Inflammatory macrophage (primary cell): ENCODE measurements at places on chromosomes 2 and 18.

DNA sequence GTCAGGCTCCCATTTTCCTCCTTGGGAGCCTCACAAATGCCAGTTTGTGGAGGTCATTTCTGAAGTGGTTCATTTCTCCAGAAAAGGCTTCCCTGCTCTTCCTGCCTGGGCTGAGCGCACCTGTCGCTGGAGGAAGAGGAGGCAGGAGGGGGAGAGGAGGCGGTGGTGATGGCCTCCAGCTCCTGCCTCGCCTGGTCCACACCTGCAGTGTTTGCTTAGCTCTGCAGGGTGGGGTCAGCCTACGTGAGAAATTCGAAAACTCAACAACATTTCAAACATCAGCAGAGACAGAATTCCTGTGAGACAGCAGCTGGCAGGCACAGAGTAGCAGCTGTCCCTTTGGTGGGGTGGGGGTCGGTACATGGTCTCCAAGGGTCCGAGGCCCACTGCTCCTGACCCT is 7.9 kb downstream of the IMPA2 start:
- DNase-seq = no peak

DNA sequence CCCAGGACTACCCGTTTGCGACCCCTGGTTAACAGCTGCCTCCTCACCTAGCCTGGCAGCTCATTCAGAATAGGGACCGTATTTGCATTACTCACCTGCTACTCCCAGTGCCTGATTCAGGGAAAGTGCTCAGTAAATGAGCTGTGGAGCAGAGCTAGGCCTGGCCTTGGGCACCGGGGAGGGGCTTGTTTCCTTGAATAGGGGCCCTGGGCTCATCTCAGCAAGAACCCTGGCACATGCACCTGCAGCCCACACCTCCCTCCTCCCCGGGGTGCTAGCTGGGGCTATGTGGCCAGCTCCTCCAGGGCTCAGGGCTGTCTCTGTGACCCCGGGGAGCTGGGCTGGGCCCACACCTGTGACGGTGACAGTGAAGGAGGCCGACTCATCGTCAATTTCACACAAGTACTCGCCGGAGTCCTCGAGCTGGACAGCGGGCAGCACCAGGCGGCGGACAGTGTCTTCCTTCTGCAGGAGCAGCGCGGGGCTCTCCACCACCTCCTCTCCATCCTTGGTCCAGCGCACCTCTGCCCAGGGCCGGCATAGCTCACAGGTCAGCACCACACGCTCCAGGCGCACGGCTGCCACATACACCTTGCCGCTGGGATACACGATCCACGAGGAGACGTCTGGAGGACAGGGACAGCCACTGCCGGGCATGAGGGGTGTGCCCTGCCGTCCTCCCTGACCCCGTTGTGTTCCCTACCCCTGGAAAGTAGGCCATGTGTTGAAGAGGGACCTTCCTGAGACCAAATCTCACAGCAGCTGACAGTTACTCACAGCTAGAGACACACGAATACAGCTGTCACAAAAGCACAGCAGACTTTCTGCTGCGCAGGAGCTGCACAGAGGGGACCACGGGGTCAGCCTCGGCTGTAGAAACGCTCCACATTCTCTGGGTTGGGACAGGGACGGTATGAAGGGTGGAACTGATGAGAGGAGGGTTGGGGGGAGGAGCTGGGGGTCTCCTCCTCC is 9.0 kb downstream of the OBSL1 start:
- DNase-seq = no peak

GRCh38 chr2:38446906-38447561 is 70.0 kb upstream of the ATL2 start:
- no peak for DNase-seq

DNA sequence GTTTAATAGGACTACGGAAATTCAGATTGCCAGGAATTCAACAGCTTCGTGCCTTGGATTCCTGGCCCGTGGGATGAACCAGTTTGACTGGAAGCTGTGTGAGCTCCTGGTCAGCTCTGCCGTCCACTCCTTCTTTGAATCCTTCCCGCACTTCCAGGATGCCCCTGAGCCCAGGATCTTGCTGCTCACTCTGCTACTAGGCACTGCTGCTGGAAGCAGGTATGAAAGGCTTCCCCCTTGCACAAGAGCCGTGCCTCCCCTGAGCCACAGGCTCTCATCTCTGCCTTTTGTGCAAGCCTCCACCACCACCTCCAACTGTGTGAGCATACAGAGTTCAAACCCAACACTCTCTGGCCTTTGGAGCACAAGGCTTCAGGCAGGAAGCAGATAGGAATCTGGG is 34.9 kb downstream of the EN1 start:
- no peak for DNase-seq

GRCh38 chr2:11698009-11698922 is 28.3 kb upstream of the NTSR2 start:
- peak; percentile 81 for DNase-seq

DNA sequence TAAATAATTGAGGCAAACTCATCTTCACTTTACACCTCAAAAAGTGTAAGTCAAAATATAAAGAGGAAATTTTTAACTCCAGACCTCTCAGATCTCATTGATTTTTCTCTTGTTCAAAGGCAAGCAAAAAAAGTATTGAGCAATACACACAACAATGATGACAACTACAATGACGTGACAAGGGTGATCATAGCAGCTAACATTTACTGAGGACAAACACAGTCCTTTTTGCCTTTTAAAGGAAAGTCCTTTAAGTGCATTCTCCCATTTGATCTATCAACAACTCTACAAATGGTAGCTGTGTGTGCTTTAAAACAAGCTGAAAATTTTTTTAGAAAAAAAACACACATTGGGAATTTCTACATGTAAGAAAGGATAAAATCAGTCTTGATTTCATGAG is 123.5 kb upstream of the CTAGE1 start:
- DNase-seq = no peak

- DNase-seq = no peak
These were observed 97.4 kb downstream of the MCFD2 start for GRCh38 chr2:46818141-46818621.

DNA sequence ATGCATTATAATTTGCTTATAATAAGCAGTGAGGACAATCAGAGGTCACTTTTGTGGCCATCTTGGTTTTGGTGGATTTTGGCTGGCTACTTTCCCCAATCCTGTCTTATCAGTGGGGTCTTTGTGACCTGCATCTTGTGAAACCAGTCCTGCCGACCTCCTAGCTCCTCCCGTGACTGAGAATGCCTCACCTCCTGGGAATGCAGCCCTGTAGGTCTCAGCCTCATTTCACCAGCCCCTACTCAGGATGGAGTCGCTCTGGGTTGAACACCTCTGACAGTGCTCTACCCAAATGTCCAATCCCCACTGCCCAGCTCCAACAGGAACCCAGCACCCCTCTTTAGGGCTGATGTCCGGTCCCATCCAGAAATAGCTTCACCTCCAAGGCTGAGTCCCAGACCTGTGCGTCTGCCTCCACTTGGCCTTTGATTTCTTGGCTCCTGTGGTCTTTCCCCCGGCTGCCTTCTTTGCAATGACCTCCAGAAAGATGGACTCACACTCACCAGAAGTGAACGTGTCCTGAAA is 31.3 kb upstream of the PXDN start:
- DNase-seq = no peak
